ENCODE measurements at places on chromosomes 2 and 18. TPM values are rescaled to one million over a fixed set of nuclear protein-coding genes. Genes with fewer than 3 reads are reported as not detected.

GRCh38 chr2:42064417-42064942 is 16.7 kb downstream of the PKDCC start:
- peaks cover 11% of the 10 kb centered on the region for H3K27me3 ChIP-seq
- no peak overlapping the region for H3K4me3 ChIP-seq
- no peaks in the 10 kb centered on the region for H3K36me3 ChIP-seq
- H3K27ac ChIP-seq = no peak overlapping the region

Gene CBLN2
- not detected for total RNA-seq

Gene ELOA2
- total RNA-seq = not detected

Gene CAVIN2
- 74.6 TPM for total RNA-seq

DNA sequence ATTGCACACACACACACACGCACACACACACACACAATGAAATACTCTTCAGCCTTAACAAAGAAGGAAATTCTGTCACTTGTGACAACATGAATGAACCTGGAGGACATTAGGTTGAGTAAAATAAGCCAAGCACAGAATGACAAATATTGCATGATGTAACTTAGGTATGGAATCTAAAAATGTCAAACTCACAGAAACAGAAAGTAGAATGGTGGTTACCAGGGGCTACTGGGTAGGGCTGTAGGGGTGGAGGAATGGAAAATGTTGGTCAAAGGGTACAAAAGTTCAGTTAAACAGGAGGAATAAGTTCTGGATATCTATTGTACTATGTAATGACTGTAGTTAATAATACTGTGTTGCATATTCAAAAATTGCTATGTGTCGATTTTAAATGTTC is 29.5 kb downstream of the SCN2A start:
- H3K4me3 ChIP-seq = no peak overlapping the region
- H3K36me3 ChIP-seq = no peaks in the 10 kb centered on the region
- no peak overlapping the region for H3K27ac ChIP-seq
- no peaks in the 10 kb centered on the region for H3K27me3 ChIP-seq

DNA sequence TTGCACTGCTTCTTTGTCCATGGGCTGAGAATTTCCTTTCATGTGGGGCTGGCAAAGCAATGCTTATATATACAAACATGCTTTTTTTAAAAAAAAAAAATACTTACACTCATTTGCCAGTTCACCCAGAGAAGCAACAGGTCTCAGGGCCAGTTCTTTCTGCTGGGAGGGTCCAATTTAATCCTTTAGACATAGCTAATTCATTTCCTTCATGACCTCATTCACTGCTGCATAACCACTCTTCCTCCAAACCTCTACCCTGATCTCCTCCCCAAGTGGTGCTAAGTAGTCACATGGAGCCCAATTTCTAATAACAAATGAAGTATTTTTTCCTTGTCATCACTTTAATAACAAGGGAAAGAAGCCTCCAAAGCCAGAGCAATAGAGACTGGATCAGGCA is 17.1 kb upstream of the TMEM178A start:
- no peak overlapping the region for H3K4me3 ChIP-seq
- H3K36me3 ChIP-seq = no peaks in the 10 kb centered on the region
- H3K4me1 ChIP-seq = no peaks in the 10 kb centered on the region
- H3K27me3 ChIP-seq = peaks cover 2% of the 10 kb centered on the region
- no peak for DNase-seq
- no peak overlapping the region for H3K27ac ChIP-seq

DNA sequence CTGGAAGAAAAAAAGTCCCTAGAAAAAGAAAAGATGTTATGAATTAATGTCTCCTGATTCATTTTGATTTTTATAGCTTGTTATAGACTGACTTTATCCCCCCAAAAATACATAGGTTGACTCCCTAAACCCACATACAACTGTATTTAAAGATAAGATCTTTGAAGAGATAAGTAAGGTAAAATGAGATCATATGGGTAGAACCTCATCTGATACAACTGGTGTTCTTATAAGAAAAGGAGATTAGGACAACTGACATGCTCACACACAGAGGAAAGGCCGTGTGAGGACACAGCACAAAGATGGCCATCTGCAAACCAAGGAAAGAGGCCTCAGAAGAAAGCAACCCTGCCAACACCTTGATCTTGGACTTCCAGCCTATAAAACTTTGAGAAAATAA is 117.5 kb downstream of the CD226 start:
- no peaks in the 10 kb centered on the region for H3K36me3 ChIP-seq
- no peaks in the 10 kb centered on the region for H3K4me1 ChIP-seq
- no peak for DNase-seq

- DNase-seq = no peak
- H3K27me3 ChIP-seq = peaks cover 6% of the 10 kb centered on the region
- no peaks in the 10 kb centered on the region for H3K4me1 ChIP-seq
These were observed 14.4 kb upstream of the SMIM21 start for GRCh38 chr18:75441896-75442295.

DNA sequence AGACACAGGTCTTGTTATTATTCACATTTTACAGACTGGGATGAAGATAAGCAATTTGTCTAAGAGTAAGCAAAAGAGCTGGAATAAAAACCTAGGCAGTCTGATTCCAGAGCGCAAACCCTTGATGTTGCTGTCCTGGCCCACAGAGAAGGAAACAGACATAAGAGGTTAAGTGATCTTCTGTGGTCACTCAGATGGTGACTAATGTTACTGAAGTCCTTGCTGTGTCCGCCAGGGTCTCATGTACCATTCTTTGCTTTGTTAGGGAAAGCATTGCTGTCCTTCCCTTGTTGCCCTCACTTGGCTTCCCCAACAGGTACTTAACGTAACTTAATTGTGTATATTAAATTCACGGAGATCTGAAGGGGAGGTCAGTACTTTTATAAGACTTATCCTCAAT is 14.9 kb upstream of the FAP start:
- no peak overlapping the region for H3K4me3 ChIP-seq
- no peaks in the 10 kb centered on the region for H3K27me3 ChIP-seq
- no peak overlapping the region for H3K27ac ChIP-seq
- DNase-seq = no peak
- no peaks in the 10 kb centered on the region for H3K4me1 ChIP-seq
- no peaks in the 10 kb centered on the region for H3K36me3 ChIP-seq

Gene PSMD14
- total RNA-seq = 166 TPM

DNA sequence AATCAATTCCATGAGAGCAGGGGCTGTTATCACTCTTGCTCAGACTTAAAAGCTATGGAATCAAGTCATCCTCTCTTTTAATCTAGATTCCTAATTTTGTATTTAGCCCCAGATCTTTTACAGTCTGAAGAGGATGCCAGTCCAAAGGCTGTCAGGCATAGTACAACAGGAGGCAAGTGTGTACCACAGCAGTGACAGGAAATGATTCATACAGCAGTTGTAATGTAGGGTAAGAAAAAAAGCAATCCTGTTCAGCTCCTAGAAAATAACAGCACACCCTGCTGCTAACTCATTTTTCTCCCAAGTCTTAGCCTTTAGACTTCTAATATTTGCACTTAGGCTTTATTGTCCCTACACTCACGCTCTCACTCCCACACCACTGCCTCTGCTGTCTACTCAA is 127.8 kb upstream of the SYT4 start:
- no peak for DNase-seq
- no peaks in the 10 kb centered on the region for H3K4me1 ChIP-seq
- H3K36me3 ChIP-seq = no peaks in the 10 kb centered on the region
- no peak overlapping the region for H3K27ac ChIP-seq
- no peak overlapping the region for H3K4me3 ChIP-seq

DNA sequence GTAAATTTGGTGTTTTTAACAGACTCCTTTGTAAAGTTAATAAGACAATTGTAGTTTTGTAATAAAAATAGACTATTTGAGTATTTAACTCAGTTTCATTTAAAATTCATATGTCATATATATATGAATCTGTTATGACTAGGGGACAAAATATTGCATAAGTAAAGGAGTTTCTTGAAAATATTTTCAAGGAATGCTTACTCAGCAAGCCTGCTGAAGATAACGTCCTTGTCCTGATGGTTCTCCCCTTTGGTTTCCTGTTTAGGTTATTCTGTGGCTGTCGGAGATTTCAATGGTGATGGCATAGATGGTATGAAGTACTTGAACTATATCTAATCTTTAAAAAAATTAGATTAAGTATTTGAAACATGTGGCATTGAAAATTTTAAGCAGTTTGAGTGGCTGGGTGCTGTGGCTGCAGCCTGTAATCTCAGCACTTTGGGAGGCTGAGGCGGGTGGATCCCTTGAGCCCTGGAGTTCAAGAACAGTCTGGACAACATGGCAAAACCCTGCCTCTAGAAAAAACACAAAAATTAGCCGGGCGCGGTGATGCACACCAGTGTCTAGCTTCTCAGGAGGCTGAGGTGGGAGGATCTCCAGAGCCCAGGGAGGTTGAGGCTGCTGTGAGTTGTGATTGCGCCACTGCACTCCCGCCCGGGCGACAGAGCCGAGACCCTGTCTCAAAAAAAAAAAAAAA is 47.1 kb downstream of the ITGAV start:
- no peaks in the 10 kb centered on the region for H3K27me3 ChIP-seq
- DNase-seq = no peak
- peaks cover 14% of the 10 kb centered on the region for H3K36me3 ChIP-seq
- H3K4me3 ChIP-seq = no peak overlapping the region
- H3K4me1 ChIP-seq = no peaks in the 10 kb centered on the region
- H3K27ac ChIP-seq = no peak overlapping the region

Gene TMEM18
- 18.4 TPM for total RNA-seq

DNA sequence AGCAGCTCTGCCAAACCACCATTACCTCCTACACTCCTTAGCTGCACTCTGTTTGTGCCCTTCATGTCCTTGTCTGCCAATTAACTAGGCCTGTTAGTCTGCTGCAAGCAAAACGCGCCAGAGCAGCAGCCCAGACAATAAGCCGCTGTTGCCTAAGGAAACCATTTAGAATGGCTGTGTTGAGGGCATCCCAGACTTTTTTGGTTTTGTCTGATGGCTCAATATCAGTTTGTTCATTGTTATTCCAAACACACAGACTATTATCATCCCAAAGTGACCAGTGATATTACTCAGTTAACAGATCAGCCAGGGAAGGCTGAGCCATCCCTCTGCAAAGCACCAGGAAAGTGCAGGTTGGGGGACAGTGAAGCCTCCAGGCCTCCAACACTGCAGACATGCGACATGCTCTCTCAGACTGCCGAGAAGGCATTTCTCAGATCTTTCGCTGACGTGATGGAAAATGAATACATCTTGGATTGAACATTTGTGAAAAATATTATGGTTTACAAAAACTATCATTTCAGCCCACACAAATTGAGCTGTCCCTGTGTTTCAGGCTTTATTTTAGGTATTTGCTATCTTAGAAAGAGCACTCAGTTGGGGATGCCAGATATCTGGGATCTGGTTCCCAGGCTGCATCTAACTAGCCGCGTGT is 182.0 kb upstream of the HNRNPA3 start:
- H3K4me1 ChIP-seq = no peaks in the 10 kb centered on the region
- no peak overlapping the region for H3K27ac ChIP-seq
- peaks cover 3% of the 10 kb centered on the region for H3K27me3 ChIP-seq
- H3K36me3 ChIP-seq = no peaks in the 10 kb centered on the region
- H3K4me3 ChIP-seq = no peak overlapping the region

DNA sequence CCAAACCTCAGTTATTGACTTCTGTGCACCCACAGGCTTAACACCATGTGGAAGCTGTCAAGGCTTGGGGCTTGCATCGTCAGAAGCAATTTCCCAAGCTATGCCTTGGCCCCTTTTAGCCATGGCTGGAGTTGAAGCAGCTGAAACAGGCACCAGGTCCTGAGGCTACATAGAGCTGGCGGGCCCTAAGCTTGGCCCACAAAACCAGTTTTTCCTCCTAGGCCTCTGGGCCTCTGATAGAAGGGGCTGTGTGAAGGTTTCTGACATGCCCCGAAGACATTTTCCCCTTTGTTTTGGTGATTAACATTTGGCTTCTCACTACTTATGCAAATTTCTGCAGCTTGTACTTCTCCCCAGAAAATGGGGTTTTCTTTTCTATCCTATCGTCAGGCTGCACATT is 9.1 kb upstream of the TMX3 start:
- no peaks in the 10 kb centered on the region for H3K4me1 ChIP-seq
- no peak for DNase-seq
- H3K36me3 ChIP-seq = no peaks in the 10 kb centered on the region
- no peaks in the 10 kb centered on the region for H3K27me3 ChIP-seq

- peaks cover 14% of the 10 kb centered on the region for H3K4me1 ChIP-seq
- peak overlapping the region; percentile 17 for H3K4me3 ChIP-seq
- no peaks in the 10 kb centered on the region for H3K27me3 ChIP-seq
- peak overlapping the region; percentile 64 for H3K27ac ChIP-seq
- peak; percentile 61 for DNase-seq
These were observed 36.9 kb upstream of the SLC14A1 start for GRCh38 chr18:45686891-45687611.

GRCh38 chr2:174654419-174654941 is 56.9 kb upstream of the WIPF1 start:
- H3K27ac ChIP-seq = no peak overlapping the region
- H3K27me3 ChIP-seq = peaks cover 3% of the 10 kb centered on the region
- no peak overlapping the region for H3K4me3 ChIP-seq
- no peaks in the 10 kb centered on the region for H3K4me1 ChIP-seq
- DNase-seq = no peak

DNA sequence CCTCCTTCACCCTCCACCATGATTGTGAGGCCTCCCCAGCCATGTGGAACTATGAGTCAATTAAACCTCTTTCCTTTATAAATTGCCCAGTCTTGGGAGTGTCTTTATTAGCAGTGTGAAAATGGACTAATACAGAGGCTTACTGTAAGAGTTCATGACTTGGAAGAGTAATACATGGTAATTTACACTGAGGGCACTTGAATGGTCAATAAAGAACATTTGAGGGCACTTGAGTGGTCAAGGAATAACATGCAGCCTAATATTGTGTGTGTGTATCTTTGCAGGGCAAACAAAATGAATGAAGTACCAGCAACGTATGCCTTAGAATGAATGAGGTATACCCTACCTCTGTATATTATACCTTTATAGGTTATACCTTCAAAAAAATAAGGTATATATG is 190.4 kb upstream of the SOX11 start:
- H3K27ac ChIP-seq = no peak overlapping the region
- no peaks in the 10 kb centered on the region for H3K4me1 ChIP-seq
- no peak overlapping the region for H3K4me3 ChIP-seq
- no peak for DNase-seq

Gene ANO7
- 4.1 TPM for total RNA-seq

DNA sequence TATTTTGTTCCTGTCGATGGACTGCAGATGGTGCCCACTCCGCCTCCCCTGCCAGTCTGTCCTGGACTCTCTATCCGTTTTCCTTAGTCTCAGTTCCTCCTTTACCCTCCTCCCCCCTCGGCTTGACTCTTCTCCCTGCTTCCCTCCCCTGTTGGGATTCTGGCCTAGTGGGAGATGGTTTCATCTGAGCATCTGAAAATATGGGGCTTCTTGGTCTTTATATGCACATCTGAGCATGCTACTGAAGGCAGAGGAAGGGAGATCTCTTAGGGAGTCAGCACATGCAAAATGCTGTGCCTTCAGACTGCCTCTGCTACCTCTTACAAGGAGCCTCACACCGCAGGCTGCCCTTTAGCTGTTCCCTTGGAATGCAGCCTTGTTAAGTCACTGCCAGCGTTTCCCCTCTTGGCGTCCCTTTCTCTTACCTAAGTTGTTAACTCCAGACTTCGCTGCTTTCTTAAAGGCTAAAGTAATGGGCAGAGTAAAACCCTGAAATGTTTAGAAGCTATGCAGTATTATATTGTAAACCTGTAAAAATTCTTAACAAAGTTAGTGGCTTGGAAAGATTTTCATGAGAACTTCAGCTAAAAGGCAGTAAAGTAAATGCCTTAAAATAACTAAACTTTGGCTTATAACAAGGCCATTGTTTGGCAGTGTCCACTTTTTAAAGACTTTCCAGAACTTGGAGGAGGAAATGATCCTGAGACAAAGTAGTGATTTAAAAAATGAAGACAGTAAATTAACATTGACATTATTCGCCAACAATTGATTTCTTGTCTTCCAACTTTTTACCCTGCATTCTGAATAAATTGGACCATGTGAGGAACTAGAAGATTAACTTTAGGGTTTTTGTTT is 49.8 kb downstream of the LDLRAD4 start:
- peaks cover 29% of the 10 kb centered on the region for H3K27me3 ChIP-seq
- no peak overlapping the region for H3K4me3 ChIP-seq
- H3K4me1 ChIP-seq = no peaks in the 10 kb centered on the region
- H3K36me3 ChIP-seq = no peaks in the 10 kb centered on the region

Gene PLGLB1
- total RNA-seq = not detected

Measured in K562 (cell line).